ENCODE measurements at places on chromosomes 12 and 14.

DNA sequence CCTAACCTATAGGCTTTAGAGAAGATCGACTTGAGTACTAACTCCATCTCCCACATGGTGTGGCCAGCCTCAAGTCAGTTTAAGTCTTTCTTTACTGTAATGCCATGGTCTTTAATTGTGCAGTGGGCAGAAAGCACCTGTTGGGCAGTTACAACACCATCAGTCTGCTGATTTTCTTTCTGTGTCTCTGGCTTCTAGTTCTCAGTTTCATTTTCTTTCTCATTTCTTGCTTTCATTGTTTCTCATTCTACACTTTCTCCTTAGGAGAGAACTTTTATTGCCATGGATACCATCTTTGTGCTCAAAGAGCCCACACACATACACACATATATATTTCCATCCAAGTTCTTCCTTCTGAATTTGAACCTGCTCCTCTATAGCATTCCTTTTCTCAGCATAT is 96.1 kb upstream of the SLC16A7 start:
- DNase-seq = no peak

DNA sequence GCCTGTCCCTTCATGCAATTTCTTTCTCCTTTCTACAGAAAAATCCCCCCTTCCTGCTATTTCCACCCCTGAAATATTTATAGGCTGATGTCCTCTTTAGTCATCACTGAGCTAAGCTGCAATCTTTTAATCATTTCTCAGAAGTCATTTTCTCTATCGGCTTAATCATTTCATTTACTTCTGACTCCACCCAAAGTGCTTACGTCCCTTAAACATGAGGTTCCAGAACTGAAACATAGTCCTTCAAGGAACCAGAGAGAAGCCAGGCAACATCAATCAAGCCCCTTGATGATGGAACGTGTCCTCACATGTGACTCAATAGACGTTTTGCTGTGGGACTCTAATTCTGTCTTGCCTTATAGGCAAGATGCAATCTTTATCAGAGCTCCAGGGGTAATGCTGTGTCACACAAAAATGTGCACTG is 148.7 kb upstream of the KRR1 start:
- DNase-seq = no peak

DNA sequence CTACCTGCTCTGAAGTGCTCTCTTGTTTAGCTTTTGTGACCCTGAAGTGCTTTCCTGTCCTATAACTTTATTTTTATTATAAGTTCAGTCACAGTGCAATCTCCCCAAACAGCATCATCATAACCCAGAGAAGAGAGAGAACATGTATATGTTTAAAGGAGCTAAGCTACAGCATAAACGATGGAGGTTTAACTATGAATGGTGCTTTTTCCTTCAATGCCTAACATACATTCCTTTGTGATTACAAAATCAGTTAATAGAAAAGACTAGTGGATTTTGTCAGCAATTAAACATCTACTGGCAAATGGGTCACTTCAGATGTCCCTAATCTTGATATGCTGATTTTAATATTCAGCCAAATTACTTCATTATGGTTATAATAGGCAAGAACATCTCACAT is 46.4 kb downstream of the ZFYVE21 start:
- DNase-seq = no peak

GRCh38 chr12:58640314-58640713 is 280.0 kb downstream of the LRIG3 start:
- DNase-seq = no peak

DNA sequence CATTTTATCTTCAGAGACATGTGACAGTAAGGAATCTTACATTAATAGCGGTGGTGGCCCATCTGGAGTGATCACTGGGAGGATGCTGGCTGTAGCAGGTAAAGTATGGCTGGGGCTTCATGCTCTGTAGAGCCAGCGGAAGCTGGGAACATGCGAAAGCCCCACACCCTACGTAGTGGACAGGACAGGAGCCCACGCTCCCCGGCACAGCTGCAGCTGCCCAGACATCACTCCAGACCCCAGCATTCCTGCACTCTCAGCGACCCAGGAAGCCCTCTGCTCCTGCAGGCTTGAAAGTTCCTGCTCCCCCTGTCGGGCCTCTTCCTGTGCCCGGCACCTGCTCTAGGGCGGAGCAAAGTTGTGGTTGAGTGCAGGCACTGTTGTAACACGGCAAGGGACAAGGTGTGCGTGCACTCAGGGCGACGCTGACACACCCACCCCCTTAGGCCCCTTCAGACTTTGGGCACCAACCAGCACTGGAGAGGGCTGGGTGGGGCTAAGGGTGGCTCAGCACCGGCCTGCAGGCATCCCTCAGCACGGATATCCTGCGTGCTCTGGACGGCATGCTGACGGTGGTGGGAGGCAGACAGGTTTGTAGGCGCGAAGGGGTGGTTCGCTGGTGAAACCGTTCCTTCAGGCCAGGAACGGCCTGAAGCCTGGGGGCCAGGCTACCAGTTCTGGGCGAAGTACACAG is 568.3 kb downstream of the FSCB start:
- DNase-seq = no peak

DNA sequence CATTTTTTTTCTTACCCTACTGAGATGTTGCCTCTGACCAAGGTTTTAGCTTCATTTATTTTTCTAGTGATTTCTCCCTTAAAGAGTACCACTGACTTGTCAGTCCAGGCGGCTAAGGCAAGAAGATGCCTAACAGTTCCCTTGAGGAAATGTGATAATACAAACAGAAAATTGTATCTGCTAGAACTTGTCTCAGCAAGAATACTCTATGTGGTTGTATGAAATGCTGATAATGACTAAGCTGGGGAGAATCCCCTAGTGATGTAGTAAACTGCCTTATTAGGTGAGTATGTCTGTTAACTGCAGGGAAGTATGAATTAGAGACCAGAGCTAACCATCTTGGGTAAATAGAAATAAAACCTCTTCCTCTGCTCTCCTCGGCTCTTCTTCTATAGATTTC is 6.7 kb downstream of the C12orf54 start:
- no peak for DNase-seq

DNA sequence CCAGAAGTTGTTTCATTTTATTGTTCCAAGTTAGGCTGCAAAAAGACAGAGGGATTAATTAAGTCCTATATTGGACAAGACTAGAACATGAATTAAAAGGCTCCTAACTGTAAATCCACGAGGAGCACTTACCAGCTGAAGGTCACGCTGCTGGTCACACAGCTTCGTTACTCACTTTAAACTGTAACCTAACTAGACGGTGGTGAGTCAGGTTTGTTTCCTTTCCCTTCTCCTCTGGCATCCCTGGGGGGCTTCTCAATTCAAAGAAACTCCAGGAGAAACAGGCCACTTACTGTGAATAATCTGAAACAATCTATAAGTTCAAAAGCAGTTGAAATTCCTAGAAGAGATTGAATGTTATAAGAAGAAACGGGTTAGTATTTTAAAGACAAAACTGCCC is 331.4 kb downstream of the BCAT1 start:
- DNase-seq = no peak

DNA sequence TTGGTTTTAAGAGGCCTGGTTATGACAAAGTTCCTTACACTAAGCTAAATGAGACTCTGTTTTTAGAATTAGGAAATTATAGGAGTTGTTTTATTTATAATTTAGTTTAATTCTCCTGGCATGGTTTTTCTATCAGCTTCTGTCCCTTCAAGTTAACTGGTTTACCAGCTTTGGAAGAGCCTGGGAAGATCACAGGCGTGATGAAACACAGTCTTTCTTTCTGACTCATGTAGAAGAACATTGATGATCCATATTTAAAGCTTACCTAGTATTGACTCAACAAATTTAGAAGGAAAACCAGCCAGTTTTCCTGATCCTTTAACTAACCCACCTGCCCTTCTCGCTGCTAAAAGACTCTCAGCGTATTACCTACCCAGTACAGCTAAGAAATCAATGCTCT is 155.2 kb downstream of the TGFB3 start:
- no peak for DNase-seq

DNA sequence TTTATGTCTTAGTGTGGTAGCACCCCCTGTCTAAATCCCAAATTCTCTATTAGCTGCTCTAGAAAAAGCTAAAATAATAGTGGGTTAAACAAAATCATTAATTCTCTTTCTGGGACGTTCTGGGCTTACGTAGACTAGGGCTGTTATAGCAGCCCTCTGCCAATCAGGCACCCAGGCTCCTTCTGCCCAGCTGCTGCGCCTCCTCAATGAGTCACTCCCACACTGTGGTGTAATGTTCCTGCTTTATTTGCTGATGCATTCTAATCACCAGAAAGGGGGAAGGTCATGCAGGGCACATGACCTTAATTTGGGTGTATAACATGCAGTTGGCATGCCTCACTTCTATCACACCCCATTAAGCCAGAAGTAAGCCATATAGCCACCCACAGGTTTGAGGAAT is 294.5 kb downstream of the GALC start:
- DNase-seq = no peak

DNA sequence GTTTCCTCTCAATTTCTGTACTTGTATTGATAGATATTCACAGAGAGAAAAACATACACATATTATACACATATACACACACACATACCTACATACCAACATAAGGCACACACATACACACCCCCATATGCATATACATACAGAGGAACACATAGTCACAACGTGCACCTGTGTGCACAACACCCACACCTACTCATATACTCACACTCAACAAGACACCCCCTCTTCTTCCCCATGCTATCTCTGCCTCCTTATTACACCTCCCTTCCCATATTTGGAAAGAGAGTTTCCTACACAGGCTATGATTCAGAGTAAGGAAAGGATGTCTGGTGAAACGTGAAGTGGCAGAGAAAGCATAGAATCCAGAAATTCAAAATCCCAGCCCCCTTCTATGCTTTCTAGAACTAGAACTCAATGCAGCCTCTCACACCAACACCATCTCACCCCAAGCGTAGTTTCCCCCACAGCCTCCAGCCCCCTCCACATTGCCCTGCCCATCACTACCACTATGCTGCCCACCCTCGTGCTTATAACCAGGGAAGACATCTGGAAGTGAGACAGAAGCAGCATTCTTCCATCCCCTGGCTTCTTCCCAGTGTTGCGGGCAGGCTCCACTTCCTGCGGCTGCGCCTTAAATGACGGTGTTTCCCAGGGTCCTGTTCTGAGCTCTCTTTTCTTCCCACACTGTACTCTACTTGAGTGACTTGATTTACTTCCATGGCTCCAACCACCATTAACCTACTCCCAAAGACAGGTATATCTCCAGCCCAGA is 2.4 kb downstream of the RNASE8 start:
- DNase-seq = no peak

DNA sequence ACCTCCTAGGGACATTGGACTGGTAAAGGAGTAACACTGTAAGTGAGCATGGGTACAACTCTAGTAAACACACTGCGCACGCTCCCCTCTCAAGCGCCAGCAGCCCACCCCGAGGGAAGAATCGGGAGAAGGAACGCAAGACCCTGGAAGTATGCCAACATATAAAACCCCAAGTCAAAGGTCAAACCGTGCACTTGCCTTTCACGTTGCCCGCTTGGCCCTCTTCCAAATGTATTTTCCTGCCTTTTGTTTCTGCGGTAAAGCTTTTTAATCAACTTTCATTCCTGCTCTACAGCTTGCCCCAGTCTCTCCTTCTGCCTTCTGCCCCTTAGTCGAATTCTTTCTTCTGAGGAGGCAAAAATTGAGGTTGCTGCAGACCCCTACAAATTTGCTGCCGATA is 17.6 kb upstream of the CHST11 start:
- DNase-seq = no peak

- no peak for DNase-seq
Observed at GRCh38 chr12:72271451-72272090, 599 bp upstream of the TRHDE start.

GRCh38 chr14:29216268-29217232 is 450.0 kb downstream of the FOXG1 start:
- no peak for DNase-seq

Measured in CD4-positive, alpha-beta T cell treated with Interferon alpha-2 for 1 hour (primary cell).